CD4-positive, alpha-beta T cell treated with Interleukin-2 at 100 ng/mL for 4 hours (primary cell): ENCODE measurements at places on chromosomes 13 and 19.

DNA sequence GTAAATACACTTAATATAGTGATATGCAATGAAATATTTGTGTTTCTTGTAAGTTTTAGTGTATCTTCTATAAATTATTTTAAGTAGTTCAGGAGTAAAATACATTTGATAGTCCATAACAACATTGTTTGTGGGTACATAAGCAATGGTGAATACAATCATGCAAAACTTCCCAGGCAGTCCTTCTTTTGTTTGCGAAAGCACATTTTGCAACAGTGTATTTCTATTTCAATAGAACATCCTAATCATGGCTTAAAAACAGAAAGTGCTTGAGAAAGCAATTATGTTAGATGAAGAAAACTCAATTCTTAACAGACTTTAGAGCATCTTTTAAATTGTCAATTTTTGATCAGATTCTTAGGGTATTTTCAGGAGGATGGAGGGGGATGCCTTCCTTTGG, 155.6 kb downstream of the POSTN start:
- DNase-seq: no peak

DNA sequence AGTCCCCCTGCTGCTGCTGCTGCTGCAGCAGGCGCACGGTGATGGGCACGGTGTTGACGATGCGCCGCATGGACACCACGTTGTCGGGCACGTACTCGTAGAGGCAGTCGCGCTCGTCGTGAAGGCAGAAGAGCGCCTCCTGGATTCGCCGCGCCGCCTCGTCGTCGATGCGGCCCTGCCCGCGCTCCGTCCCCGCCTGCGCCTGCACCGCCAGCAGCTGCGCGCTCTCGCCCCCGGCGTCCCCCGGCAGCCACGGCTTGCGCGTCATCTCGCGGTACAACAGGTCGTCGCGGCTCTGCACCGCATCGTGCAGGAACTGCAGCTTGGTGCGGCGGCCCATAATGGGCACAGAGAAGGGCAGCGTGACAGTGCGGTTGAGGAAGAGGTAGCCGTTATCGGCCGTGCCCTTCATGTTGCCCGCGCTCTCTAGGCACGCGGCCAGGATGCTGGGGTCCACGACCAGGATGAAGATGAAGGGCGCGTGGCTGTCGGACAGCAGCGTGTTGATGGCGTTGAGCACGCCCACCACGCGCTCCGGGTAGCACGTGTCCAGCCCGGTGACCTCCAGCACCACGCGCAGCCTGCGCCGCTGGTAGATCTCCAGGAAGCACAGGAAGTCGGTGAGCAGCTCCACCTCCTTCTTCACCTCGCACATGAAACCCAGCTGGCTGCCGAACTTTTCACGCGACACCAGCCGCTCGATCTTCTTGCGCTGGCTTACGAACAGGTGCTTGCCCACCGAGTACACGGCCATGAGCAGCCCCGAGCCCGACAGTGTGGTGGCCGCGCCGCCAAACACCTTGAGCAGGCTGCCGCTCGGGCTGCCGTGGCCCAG, 8.1 kb downstream of the NKPD1 start:
- DNase-seq: peak; percentile 55

DNA sequence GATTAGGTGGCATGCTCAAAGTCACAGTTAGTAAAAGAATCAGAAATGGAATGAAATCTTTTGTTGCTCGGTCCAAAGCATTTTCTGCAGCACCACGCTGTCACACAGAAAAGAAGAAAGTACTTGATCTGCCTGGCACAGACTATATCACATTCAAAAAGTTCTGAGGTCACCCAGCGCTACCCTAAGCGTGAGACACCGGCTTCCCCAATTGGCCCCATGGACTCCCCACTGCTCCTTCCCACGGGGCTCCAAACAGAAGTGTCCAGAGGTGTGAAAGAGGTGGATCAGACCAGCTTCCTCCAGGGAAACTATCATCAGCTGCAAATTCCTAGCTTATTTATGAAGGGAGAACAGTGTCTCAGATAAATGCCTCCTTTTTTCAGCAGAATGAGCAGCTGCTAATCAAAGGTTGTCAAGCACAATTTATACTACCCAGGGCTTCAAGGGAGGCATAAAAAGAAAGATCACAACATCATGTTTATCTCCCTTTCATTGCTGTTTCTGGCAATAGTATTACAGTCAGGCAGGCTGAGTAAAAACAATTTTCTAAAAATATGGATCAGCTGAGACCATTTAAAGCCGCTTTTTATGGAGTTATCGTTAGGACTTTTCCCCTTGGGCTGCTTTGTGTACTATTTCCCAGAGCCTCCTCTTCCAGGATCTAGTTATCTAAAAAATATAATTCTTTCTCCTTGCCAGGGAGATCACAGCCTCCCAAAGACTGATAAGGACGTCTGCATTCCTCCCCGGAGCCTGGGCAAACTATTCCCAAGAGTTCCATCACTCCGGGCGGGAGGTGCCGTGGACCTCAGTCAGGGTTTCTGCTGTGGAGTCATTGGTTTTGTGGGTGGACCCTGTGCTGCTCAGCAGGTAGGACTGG, 208.0 kb downstream of the LHFPL6 start:
- DNase-seq: no peak

DNA sequence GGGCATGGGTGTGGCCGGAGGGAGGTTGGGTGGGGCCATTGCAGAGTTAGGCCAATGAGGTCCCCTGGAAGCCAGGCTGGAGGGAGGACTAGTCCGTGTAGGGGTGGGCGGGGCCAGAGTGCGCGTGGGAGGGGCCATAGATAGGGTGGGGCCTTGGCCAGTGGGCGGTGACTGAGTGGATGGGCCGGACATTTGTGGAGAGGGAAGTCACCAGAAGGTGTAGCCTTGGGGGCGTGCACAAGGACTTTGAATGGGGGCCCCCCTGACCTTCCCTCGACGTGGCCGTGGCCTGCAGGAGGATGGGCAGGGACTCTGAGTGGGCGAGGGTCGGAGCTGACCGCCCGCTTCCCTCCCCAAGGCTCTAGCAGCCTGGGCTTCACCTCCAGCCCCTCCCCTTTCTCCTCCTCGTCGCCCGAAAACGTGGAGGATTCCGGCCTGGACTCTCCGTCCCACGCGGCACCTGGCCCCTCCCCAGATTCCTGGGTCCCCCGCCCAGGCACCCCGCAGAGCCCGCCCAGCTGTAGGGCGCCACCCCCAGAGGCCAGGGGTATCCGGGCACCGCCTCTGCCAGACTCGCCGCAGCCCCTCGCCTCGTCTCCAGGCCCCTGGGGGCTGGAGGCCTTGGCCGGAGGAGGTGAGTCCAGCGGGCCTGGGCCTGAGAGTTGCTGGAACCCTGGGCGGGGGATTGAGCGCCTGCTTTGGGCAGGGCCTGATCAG, 16.5 kb upstream of the B3GNT3 start:
- no peak for DNase-seq

DNA sequence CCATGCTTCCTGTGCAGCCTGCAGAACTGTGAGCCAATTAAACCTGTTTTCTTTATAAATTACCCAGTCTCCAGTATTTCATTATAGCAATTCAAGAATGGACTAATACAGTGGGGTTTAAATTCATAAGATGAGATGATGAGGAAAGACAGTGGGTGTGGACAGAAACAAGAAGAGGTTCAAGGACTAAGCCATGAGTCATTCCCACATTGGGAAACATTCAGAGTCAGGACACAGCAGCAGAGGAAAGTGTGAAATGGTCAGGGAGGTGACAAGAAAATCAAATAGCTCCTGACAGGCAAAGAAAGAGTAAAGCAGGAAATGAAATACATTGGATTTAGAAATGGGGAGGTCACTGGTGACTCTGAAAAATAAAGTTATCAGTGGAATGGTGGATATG, 9.1 kb downstream of the ZNF841 start:
- no peak for DNase-seq

DNA sequence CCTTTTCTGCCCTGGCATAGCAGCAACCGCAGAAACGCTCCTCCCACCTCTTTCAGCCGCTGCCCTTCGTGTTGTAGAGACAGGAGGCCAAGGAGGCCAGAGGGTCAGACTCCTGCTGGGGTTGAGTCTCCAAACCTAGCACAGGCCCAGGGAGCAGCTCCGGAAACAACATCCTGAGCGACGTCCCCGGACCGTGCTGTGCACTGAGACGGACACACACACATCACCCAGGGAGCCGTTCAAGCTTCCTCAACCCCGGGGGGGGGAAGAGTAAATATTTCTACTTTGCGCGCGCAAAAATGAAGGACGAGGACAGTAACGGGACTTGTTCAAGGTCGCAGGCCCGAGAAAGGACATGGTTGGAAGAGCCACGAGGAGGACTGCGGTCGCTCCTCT, 657 bp downstream of the ZNF550 start:
- no peak for DNase-seq

- DNase-seq: no peak
These were observed 57.4 kb downstream of the ATP11A start for GRCh38 chr13:112747256-112747655.

- DNase-seq: peak; percentile 27
These were observed 547 bp downstream of the ABCC4 start for GRCh38 chr13:95300625-95301182.

DNA sequence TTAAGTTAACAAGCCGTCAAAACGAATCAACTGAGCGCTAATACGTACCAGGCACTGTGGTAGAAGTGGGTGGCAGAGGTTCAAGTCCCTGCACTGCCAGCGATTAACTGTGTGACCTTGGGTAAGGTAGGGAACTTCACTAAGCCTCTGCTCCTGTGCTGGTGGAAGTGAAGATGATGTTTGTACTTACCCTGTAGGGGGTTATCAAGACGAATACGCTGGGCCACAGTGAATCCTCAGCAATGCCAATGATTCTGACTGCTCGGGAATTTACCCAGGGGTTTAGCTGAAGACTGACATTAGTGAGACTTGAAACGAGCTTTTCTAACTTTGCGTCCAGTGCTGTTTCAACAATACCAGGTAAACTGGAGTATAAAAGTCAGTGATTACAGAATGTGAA, 305.3 kb downstream of the FGF9 start:
- DNase-seq: no peak

DNA sequence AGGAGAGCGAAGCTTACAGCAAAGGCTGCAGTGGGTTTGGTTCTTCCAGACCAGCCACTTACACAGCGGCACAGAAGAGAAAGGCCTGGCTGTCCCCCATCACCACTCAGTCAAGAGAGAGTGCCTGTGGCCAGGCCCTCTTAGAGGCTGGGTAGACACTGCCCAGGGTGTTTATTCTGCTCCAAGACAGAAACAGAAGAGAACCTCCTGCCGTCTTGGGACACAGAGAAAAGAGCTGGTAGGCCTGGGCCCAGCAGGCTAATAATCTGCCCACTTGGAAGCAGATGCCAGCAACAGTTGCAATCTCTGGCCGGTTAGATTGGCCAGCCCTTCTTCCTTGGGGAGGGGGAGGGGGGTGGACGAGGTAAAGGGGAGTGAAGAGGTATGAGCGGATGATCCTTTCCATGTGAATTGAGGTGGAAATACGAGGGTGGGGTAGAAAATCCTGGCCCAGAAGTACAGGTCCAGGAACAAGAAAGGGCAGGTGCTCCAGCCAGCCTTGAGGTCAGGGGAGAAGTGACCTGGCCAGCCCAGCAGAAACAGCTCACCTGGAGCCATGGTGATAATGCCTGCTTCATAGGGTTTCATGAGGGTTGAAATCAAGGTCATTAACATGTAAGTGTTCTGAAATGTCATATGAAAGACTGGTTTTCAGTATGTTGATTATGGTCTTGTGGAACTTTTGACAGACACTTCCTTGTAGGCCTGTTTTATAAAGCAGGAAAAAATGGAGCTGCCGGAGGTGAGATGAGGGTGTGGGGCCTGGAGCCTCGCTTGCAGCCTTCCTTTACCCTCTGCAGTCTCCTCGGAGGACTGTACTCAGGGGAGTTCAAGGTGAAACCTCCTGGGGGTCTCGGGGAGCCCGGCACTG, 116.9 kb downstream of the SIPA1L3 start:
- DNase-seq: no peak

GRCh38 chr19:40228346-40228745, 1.9 kb upstream of the CCNP start:
- DNase-seq: no peak

- no peak for DNase-seq
These were observed 14.6 kb downstream of the SIGLEC11 start for GRCh38 chr19:49946415-49946814.
